Breast epithelium (tissue), 4 donors: ENCODE measurements at places on chromosomes 7 and 10. TPM values are rescaled to one million over a fixed set of nuclear protein-coding genes. Genes with fewer than 3 reads are reported as not detected.

- no peak for DNase-seq
- H3K4me3 ChIP-seq = no peak overlapping the region
- H3K27ac ChIP-seq = peak overlapping the region; percentile 21
These were observed 49.0 kb upstream of the TMEM72 start for GRCh38 chr10:44862006-44862751.

DNA sequence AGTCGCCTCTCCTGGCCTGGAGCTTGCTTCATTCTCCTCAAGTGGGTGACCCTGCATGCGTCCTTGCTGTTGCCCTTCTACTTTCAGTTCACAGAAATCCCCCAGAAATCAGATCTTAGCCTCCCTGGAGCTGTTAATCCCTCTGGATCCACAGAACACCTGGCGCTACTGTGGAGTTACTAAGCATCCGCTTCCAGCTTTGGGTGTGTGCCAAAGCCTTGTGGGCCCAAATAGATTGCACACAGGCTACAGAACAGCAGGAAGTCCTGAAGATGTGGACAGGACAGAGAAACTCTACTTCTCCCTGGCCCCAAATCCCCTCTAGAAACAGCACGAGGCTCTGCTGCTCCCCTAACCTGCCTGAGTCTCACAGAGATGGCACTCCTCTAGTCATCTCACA, 36.6 kb upstream of the PDLIM1 start:
- no peaks in the 10 kb centered on the region for H3K27me3 ChIP-seq
- peak; percentile 61 for DNase-seq
- peaks cover 6% of the 10 kb centered on the region for H3K4me1 ChIP-seq
- peak overlapping the region; percentile 73 for H3K27ac ChIP-seq
- no peaks in the 10 kb centered on the region for H3K36me3 ChIP-seq

- no peaks in the 10 kb centered on the region for H3K27me3 ChIP-seq
- no peaks in the 10 kb centered on the region for H3K36me3 ChIP-seq
- no peak overlapping the region for H3K27ac ChIP-seq
These were observed 213.2 kb upstream of the RHOBTB1 start for GRCh38 chr10:61157182-61157581.

- no peaks in the 10 kb centered on the region for H3K36me3 ChIP-seq
- H3K4me3 ChIP-seq = no peak overlapping the region
- no peak for DNase-seq
- H3K27ac ChIP-seq = peak overlapping the region; percentile 56
- H3K27me3 ChIP-seq = no peaks in the 10 kb centered on the region
- H3K4me1 ChIP-seq = no peaks in the 10 kb centered on the region
These were observed 93.8 kb downstream of the CUX1 start for GRCh38 chr7:101910991-101911799.

DNA sequence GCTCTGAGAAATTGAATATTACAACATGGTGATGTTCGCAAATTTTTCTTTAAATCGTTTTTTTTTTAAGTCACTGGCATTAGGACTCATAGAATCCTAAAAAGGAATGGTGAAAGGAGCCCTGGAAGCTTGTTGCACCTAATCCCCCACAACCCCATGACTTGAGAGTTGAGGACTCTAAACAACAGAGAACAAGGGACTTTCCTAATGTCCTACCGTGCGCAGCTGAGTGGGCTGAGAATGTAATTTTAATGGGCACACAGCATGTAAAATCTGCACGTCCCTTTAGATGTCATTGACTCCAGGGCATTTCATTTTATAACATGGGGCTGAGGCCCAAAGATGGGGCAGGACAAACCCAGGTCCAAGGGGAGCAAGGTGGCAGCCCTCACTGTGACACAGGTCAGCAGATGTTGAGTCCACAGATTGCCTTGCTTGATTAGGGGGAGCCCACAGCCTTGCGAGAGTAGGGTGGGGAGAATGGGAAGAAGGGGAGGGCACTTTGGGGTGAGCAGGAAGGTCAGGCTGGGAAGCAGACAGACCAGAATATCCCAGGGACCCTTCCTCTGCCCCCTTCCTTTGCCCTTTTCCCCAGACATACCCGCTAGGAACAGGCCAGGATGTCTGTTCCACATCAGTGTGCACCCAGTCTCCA, 208.4 kb upstream of the ZMIZ1 start:
- no peaks in the 10 kb centered on the region for H3K4me1 ChIP-seq
- H3K27ac ChIP-seq = no peak overlapping the region
- H3K36me3 ChIP-seq = no peaks in the 10 kb centered on the region
- H3K4me3 ChIP-seq = no peak overlapping the region
- no peaks in the 10 kb centered on the region for H3K27me3 ChIP-seq
- DNase-seq = no peak

CDH23 gene
- total RNA-seq = 11.6 TPM

GRCh38 chr7:94303118-94303517, 91.6 kb upstream of the COL1A2 start:
- no peaks in the 10 kb centered on the region for H3K36me3 ChIP-seq
- no peaks in the 10 kb centered on the region for H3K27me3 ChIP-seq
- H3K27ac ChIP-seq = no peak overlapping the region
- DNase-seq = no peak

MEPCE gene
- total RNA-seq = 40.6 TPM

DNA sequence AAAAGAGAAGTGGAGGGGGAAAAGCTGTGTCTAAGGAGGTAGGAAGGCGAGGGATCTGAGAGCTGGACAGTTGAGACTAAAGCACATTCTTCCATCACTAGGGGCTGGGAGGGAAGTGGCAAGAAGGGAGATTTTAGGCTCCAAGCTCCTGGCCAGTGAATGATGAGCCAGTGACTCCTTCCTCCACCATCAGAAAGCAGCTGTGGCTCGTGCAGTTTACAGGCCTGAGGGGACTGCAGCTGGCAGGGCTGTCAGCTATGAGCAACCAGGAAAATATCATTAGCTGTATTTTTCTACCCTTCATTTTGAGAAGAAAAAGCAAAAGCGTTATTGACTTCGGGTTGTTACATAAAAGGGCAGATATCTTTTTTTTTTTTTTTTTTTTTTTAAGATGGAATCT, 60.7 kb downstream of the GPAM start:
- H3K27me3 ChIP-seq = no peaks in the 10 kb centered on the region
- H3K36me3 ChIP-seq = no peaks in the 10 kb centered on the region
- no peak overlapping the region for H3K27ac ChIP-seq

GRCh38 chr7:30734497-30734896, 17.4 kb upstream of the INMT start:
- H3K4me1 ChIP-seq = no peaks in the 10 kb centered on the region
- no peaks in the 10 kb centered on the region for H3K27me3 ChIP-seq
- H3K4me3 ChIP-seq = no peak overlapping the region
- H3K27ac ChIP-seq = no peak overlapping the region
- no peaks in the 10 kb centered on the region for H3K36me3 ChIP-seq

DNA sequence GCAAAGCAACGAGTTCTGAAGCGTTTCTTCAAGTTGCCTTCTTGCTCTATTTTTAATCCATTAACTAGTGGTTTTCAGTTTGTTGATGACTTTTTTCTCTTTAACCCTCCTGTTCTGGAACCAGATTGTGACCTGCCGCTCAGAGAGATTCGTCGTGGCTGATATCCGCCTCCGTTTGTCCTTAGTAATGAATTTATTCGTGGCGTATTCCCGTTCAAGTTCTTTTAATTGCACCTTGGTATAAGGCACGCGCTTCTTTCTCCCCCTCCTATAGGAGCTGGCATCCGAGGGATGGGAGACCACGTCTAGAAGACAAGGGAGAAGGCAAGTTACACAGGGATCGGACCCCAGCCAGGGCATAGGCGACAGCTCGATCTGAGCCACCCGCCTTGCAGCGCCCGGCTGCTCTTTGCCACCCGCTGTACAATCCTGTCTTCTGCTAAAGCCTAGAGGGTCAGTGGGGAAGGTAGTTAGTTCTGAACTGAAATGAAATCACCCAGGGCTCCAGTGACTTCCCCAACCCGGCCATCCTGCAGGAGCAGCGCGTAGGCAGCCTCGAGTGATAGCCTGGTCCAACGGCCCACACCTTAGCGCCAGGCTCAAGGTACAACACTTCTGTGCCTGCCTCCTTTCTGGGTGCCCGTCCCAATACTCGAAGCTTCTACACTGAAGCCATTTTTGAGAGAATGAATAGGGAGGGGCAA, 1.6 kb downstream of the HOXA13 start:
- no peak overlapping the region for H3K27ac ChIP-seq
- H3K27me3 ChIP-seq = peaks cover 25% of the 10 kb centered on the region
- peaks cover 5% of the 10 kb centered on the region for H3K4me1 ChIP-seq
- no peak for DNase-seq
- H3K4me3 ChIP-seq = peak overlapping the region; percentile 69
- H3K36me3 ChIP-seq = no peaks in the 10 kb centered on the region

NFKB2 gene
- total RNA-seq = 11.0 TPM

DNA sequence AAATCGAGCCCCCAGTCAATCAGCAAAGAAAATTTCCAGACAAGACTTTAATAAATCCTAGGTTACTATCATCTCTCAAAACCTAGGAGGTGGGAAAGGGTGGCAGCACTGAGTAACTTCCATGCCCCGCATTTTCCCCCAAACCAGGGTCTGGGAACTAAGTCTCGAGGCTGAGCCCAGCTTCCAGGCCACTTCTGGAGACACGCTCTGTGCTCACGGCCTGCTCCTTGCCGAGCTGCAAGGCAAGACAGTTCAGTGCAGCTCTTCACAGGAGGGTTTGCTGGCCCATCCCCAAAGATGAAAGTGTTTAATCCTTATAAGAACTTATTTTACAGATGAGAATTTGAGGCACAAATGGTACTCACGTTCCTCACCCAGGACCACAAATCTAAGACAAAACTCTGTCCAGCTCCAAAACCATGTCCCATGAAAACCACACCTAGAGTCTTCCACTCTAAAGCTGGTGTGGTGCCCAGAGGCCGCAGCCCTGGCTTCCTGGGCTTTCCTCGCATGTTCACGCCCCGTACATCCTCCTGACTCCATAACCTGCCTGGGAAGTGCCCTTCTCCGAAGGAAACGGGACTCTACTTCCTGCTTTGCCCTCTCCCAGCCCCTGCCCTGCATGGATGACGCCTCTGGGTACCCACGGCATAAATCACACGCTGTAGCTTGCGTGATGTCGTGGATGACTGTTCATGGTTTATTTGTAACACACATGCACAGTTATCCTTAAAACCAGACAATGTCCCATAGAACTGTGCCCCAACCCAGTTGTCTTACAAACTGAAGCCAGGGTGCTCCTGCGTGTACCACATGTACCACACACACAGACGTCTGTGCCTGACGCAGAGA, 201.2 kb downstream of the DIP2C start:
- no peaks in the 10 kb centered on the region for H3K4me1 ChIP-seq
- H3K4me3 ChIP-seq = no peak overlapping the region
- H3K36me3 ChIP-seq = no peaks in the 10 kb centered on the region

GRCh38 chr10:62083412-62084267, 182.1 kb downstream of the ARID5B start:
- no peak for DNase-seq
- peak overlapping the region; percentile 88 for H3K27ac ChIP-seq
- peaks cover 5% of the 10 kb centered on the region for H3K4me1 ChIP-seq
- H3K4me3 ChIP-seq = no peak overlapping the region

ADGRA1 gene
- total RNA-seq = not detected

DNA sequence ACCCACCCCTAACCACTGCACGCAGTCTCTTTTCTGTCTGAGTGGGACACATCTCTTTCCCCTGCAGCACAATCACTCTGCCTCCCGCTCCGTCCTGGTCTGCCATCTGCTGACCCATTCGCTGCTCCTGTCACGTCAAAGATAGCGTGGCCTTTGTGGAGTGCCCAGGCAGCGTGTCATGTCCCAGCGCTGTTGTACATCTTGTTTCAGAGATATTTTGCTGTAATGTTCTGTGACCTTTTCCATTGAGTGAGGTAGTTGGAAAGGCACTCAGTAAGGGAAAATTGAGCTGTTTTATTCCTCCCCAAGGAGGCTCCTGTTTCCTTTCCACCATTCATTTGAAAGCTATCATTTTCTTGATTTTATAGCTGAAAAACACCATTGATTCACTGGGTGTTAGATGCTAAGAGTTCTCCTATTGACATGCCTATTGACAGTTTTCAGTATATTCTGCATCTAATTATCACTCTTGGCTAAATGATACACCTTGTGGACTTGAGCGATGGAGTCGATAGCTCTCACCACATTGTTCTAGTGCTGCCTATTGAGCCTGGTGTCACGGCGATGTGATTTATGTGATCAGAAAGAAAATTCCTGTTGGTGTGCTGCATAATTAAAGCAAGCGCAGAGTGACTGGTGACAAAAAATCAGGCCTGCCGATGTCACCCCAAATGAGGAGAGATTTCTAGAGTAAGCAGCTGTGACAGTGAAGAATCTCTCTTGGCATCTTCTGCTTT, 372.6 kb downstream of the LRMDA start:
- H3K36me3 ChIP-seq = no peaks in the 10 kb centered on the region
- no peak overlapping the region for H3K27ac ChIP-seq
- no peak for DNase-seq
- no peak overlapping the region for H3K4me3 ChIP-seq
- no peaks in the 10 kb centered on the region for H3K27me3 ChIP-seq

UFSP1 gene
- 4.2 TPM for total RNA-seq

GRCh38 chr10:6643962-6644361, 63.9 kb upstream of the PRKCQ start:
- peaks cover 5% of the 10 kb centered on the region for H3K27me3 ChIP-seq
- DNase-seq = no peak
- no peaks in the 10 kb centered on the region for H3K4me1 ChIP-seq
- H3K36me3 ChIP-seq = no peaks in the 10 kb centered on the region
- H3K4me3 ChIP-seq = no peak overlapping the region

GRCh38 chr7:70733090-70733489, 398.9 kb upstream of the GALNT17 start:
- no peaks in the 10 kb centered on the region for H3K36me3 ChIP-seq
- no peak for DNase-seq
- H3K27me3 ChIP-seq = no peaks in the 10 kb centered on the region

- no peak for DNase-seq
- no peak overlapping the region for H3K4me3 ChIP-seq
- H3K27me3 ChIP-seq = no peaks in the 10 kb centered on the region
- H3K4me1 ChIP-seq = no peaks in the 10 kb centered on the region
- no peak overlapping the region for H3K27ac ChIP-seq
These were observed 182.6 kb upstream of the FAM3C start for GRCh38 chr7:121578669-121579068.

C10orf95 gene
- 0.33 TPM for total RNA-seq

NPY4R2 gene
- not detected for total RNA-seq

- DNase-seq = no peak
- H3K4me1 ChIP-seq = no peaks in the 10 kb centered on the region
- no peak overlapping the region for H3K27ac ChIP-seq
- no peaks in the 10 kb centered on the region for H3K27me3 ChIP-seq
These were observed 9.4 kb downstream of the ING3 start for GRCh38 chr7:120959929-120960484.

IDI1 gene
- 45.1 TPM for total RNA-seq

GRCh38 chr10:112962343-112962742, 12.3 kb downstream of the TCF7L2 start:
- DNase-seq = no peak
- H3K4me1 ChIP-seq = peaks cover 6% of the 10 kb centered on the region
- H3K27ac ChIP-seq = no peak overlapping the region
- no peak overlapping the region for H3K4me3 ChIP-seq

DNA sequence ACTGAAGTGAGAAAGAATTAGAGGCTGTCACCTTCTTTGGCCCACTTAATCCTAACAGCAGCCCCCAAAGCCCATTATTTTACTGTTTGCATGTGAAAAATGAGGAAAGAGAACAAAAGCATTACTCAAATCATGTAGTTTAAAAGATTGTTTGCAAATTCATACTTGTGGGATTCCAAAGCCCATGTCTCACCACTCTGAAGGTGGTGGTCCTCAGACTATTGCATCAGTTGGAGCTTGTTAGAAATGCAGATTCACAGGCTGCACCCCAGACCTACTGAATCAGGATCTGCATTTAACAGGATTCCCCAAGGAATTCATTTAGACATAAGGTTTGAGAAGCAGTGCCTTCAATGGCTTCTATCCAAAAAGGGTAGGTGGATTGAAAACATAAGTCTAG, 93.7 kb upstream of the PDE1C start:
- no peak for DNase-seq
- no peaks in the 10 kb centered on the region for H3K4me1 ChIP-seq
- H3K27ac ChIP-seq = no peak overlapping the region
- H3K36me3 ChIP-seq = no peaks in the 10 kb centered on the region
- H3K4me3 ChIP-seq = no peak overlapping the region
- H3K27me3 ChIP-seq = no peaks in the 10 kb centered on the region
